Activated T-helper 1 cell treated with anti-CD3 and anti-CD28 coated beads, Interleukin-2, amount 50 U/mL, for 16 hours (primary cell): ENCODE measurements at places on chromosomes 5 and 9.

- DNase-seq = no peak
Observed at GRCh38 chr5:54758038-54758437, 227.4 kb downstream of the ESM1 start.

GRCh38 chr9:34524349-34524748, 1.6 kb upstream of the ENHO start:
- no peak for DNase-seq

DNA sequence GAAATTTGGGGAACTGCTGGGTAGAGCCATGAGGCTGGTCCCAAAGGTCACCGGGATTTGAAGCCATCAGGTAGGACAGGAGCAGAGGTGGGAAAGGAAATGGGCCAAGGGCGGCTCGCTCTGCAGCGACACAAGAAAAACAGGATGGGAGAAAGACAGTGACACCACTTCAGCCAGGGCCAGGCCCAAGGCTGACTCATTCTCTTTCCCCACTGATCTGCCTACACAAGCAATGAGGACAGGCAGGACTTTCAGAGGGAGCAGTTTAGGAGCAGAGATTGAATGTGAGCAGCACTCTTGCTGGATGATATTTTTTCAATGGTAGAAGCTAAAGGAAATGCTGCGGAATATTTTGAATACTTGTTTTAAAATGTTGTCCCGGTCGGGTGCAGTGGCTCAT, 3.5 kb downstream of the RUFY1 start:
- DNase-seq = no peak

GRCh38 chr9:122929796-122930354, 1.4 kb downstream of the ZBTB26 start:
- no peak for DNase-seq

GRCh38 chr5:84354101-84354500, 30.6 kb downstream of the EDIL3 start:
- DNase-seq = no peak

DNA sequence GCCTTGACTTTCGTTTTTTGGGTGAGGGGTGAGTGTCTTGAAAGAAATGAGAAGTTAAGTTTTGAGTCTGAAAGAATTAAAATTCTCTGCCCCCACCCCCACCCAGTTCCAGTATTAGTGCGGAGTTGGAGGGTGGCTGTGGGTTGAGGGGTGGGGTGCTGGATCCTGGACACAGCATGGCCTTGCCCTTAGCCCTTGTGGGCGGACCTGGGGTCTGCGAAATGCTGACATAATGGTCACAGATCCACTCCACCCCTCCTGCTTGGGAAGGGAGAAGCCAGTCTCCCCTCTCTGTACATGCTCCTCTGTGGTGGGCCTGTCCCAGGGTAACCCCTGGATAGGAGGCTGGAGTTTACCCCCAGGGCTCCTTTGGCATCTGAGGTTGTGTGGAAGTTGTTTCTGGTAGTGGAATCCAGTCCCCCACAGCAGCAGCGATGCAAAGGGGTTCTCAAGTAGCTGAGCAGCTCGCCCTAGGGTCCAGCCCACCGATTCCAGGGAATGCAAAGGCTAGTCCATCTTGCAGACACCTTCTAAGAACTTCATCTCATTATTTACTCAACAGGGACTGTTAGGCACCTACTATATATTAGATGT, 42.8 kb upstream of the TCF7 start:
- no peak for DNase-seq

GRCh38 chr5:59358005-59358861, 535.3 kb downstream of the PDE4D start:
- no peak for DNase-seq

DNA sequence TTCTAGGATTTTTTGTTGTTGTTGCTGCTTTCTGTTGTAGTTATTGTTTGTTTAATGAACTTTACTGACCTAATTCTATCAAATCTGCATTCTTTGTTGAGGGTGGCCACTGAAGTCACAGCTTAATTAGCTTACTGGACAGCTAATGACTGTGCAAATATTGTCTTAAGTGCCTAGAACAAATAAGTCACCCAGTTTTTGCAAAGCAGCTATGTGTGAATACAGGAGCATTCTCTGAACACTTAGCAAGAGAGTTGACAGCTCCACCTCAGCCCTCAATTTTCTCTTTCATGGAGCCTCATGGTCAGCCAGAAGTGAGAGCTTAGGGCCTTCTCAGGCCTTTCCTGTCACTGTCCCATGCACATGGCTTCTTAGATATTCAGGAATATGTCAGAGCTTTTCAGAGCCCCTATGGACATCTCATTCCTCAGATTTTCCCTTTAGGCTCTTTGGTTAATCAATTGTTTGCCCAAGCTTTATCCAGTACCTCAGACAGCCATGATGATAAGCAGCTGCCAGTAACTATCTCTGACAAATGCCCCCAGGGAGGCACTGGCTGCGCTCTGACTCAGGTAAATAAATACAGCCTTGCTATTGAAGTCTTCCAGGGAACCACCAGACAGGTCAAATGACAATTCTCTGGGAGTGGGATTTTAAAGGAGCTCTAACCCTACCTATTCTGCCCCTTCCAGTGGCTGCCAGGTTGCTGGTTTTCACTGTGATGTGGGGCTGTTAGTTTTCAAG, 241.4 kb upstream of the IL12B start:
- no peak for DNase-seq
